Endothelial cell of coronary artery (primary cell): ENCODE measurements at places on chromosomes 16 and 17. TPM values are rescaled to one million over a fixed set of nuclear protein-coding genes. Genes with fewer than 3 reads are reported as not detected.

The NPIPA1 gene
- total RNA-seq = 15.8 and 61.5 TPM in 2 replicates

The SPAG7 gene
- 56.9 and 63.6 TPM in 2 replicates for total RNA-seq

The IGSF6 gene
- not detected in 2 replicates for total RNA-seq

The DYNLRB2 gene
- not detected in 2 replicates for total RNA-seq

The ROGDI gene
- 10.4 and 10.9 TPM in 2 replicates for total RNA-seq
